ENCODE measurements at places on chromosomes 4 and X. TPM values are rescaled to one million over a fixed set of nuclear protein-coding genes. Genes with fewer than 3 reads are reported as not detected.

The EMD gene
- total RNA-seq, result 59.8 TPM

The CCDC110 gene
- total RNA-seq, result 1.1 TPM

The TSPAN7 gene
- 0.49 TPM for total RNA-seq

The PABPC1L2A gene
- not detected for total RNA-seq

The ZIC3 gene
- not detected for total RNA-seq
